ENCODE measurements at places on chromosomes 13 and 19.

DNA sequence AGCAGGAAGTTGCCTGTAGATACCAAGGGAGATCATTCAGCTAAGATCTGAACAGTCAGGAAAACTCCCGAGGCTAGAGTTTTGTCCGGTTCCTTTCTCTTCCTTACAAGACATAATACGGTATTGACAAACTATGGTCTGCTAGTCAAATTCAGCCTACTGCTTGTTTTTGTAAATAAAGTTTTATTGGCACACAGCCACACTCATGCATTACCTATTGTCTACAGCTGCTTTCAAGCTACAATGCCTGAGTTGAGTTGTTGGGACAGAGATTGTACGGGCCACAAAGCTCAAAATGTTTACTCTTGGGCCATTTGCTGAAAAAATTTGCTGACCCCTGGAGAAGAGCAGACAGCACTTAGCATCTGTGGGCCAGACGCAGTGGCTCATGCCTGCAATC is 2.5 kb downstream of the SLC1A6 start:
- DNase-seq, result no peak

DNA sequence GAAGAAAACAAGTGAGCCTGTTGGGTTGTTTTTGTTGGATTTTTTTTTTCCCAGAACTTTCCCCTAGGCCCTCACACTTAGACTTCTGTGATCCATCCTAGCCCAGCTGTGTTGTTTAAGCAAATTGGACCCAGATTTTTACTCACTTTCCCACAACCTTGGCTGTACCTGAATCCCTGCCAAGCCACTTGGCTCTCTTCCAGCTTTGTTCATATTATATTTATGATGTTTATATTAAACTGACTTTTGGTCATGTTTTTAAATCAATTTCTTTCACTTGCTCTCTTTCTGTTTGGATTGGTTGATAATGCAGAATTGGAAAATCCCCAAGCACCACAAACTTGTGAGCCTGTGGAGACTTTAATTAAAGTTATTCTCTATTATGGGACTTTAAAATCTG is 16.6 kb downstream of the OLFM4 start:
- DNase-seq, result no peak

DNA sequence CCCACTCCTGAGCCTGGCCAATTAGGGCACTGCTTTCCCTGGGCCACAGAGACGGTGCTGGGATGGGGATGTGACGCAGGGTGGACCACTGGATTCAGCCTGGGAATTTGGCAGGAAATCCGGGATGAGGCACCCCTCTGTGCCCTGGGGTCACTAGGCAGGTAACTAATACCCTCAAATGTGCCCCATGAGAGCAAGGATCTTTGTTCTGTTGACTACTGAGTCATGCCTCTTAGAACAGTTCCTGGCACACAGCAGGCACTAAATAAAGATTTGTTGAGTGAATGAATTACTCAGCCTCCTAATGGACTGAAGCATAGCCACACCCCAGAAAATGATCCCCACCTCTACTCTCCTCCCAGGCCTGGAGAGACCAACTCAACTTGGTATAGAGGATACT is 15.9 kb downstream of the OPA3 start:
- DNase-seq, result no peak

DNA sequence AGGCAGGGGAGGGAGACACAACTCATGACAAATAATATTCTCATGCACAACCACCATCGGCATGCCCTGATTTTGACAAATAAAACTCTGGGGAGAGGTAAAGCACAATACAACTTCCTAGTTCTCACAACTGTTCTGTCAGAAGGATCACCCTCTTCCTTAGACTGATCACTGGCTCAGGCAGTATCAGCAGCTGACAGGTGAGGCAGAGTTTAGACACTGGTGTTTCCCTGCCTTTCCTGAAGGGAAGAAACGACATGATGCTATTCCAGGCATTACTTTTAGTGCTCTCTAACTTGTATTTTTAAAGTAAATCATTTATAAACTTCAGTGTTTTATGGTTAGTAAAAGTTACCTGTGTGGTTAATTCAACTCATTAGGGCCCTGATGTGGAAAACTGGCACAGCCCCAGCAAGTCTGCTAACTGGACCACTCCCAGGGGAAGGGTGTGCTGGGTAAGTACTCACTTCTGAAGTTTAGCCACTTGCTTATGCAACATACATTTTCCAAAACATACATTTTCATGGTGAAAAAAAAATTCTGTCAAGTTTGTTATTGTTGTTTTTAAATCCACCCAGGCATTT is 82.8 kb downstream of the CRYL1 start:
- DNase-seq, result no peak

DNA sequence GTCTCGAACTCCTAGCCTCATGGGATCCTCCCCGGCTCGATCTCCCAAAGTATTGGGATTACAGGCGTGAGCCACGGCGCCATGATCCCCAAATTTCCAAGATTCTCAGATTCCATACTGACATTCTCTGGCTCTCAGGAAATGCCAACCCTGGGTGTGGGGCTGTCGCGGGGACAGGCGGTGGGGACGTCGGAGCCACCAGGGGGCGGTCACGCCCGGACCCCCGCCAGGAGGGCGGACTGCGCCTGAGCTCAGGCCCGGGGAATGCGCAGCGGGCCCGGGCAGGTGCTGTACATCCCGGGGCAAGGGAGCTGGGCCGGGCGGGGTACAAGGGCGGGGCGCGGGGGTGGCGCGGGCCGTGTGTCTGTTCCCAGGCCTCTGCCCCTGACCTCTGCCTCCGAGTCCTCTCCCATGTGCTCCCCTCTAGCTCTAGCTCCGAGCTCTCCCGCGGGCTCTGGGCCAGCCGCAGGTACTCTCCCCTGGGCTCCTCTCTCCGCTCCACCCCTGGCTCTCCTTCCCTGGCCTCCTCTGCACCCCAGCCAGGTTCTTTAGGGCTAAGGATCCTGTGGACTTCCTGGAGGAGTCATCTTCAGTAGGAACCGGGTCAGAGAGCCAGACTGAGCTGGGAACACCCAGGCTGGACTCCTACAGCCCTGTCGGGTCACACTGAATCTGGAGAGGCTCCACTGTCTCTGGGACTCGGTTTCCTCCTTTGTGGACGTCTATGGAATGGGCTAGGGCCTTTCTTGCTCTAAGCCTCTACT is 2.4 kb downstream of the PPP1R13L start:
- no peak for DNase-seq

DNA sequence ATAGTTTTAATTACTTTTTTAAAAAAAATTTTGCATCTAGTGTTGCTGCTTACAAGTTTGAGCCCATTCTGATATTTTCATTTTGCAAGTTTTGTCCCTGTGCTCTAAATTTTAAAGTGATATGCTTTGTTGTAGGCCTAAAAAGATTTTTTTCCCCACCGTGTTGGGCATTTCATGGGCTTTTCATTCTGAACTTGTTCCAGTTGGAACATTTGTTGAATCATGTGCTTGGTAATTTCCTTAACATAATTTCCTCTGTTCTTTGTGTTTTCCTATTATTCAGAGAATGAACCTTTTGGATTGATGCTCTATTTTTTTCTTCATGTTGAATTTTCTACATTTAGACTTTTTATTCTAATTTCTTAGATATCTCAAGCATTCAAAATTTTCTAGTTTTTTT is 206.4 kb upstream of the SPRY2 start:
- DNase-seq, result no peak

- DNase-seq, result no peak
Measured at GRCh38 chr13:42354241-42355091, 82.5 kb downstream of the AKAP11 start.

DNA sequence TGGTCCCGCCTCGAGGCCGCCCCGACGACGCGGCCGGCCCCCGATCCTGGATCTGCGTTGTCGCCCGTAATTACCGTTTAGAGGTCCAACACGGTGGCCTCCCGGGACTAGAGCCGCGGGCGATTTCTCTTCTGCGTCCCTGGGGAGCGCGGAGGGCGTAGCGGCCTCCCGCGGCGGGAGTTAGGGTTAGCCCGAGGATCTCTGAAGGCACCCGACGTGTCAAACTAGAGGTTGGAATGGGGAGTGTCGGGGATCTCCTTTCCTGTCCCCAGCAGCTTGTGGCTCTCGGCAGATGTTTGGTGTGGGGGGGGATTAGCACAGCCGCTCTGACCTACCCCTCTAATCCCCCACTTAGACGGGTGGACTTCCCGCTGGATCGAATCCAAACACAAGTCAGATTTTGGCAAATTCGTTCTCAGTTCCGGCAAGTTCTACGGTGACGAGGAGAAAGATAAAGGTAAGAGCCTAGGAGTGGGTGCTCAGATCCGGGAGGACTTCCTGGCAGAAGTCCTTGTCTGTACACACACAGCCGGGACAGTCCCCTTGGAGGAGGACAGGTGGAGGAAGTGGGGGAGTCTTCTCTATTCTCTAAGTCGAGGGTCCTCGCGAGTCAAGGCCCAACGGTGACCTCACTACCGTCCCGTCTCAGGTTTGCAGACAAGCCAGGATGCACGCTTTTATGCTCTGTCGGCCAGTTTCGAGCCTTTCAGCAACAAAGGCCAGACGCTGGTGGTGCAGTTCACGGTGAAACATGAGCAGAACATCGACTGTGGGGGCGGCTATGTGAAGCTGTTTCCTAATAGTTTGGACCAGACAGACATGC is 581 bp downstream of the CALR start:
- DNase-seq, result no peak

- no peak for DNase-seq
Measured at GRCh38 chr19:2557093-2557440, 81.1 kb downstream of the GADD45B start.

DNA sequence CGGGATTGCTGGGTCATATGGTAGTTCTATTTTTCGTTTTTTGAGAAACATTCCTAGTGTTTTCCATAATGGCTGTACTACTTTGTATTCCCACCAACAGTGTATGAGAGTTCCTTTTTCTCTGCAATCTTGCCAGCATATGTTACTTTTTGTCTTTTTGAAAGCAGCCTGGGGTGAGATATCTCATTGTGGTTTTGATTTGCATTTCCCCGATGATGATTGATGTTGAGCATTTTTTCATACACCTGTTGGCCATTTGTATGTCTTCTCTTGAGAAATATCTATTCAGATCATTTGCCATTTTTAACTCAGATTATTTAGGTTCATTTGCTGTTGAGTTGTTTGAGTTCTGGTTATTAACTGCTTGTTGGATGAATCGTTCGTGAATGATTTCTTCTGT is 18.5 kb upstream of the ATP12A start:
- DNase-seq, result no peak

DNA sequence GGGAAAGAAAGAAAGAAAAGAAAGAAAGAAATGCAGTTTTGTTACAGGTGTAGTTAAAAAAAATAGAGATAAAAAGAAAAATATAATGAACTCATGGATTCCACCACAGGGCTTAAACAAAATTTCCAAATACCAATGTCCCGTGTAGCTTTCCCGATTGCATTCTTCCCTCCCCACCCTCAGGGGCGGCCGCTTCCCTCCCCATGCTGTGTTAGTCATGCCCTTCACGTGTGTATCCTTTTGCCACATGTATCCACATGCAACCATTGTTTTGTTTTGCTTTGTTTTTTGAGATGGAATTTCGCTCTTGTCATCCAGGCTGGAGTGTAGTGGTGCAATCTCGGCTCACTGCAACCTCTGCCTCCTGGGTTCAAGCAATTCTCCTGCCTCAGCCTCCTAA is 3.6 kb upstream of the KMT5C start:
- no peak for DNase-seq

DNA sequence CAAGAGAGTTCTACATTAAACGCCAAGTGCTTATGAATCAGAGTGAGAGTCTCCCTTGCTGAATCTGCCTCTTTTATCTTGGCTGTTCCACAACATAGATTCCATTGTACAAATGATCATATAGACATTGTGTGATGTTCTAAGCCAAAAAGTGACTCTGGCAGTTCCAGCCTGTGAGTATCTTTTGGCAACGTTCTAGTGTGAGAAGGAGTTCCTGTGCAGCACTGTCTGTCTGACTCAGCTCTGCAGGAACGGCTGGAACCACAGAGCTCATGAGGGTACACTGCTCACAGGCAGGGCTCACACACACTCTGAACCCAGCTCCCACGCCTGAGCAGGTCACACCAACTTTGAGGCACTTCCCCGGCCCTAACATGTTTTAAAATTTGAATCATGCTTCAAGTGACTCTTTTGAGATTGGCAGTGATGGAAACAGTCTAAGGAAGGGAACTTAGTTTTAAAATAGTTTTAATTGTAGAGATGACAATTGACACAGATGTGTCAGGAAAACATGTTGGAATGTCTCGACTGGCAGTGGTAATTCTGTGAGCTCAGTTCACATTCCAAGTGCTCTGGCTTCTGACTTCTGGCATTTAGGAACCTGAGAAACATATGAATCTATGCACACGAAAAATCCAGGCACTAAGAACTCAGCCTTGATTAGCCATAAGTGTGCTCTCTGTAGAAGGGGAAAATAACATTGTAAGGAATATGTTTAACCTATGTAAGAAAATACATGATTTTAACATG is 272.0 kb downstream of the UQCRFS1 start:
- DNase-seq, result no peak

- peak; percentile 49 for DNase-seq
Measured at GRCh38 chr19:41691268-41691970, 3.3 kb upstream of the CEACAM7 start.

GRCh38 chr19:58366585-58367430 is 4.3 kb upstream of the ZNF497 start:
- no peak for DNase-seq

GRCh38 chr19:1503089-1503924 is 9.5 kb downstream of the ADAMTSL5 start:
- DNase-seq, result peak; percentile 68

GRCh38 chr13:36212789-36213188 is 1.6 kb downstream of the SOHLH2 start:
- DNase-seq, result peak; percentile 18

- DNase-seq, result peak; percentile 88
Measured at GRCh38 chr19:6516659-6517291, 14.1 kb upstream of the TNFSF9 start.

- DNase-seq, result no peak
Measured at GRCh38 chr13:86974995-86975328, 696.2 kb upstream of the SLITRK5 start.

GRCh38 chr19:56594446-56594782 is 688 bp upstream of the ZNF71 start:
- no peak for DNase-seq

- DNase-seq, result no peak
Measured at GRCh38 chr19:3404324-3405260, 38.2 kb downstream of the NFIC start.

- DNase-seq, result no peak
Measured at GRCh38 chr19:8135946-8136618, 13.3 kb downstream of the FBN3 start.

DNA sequence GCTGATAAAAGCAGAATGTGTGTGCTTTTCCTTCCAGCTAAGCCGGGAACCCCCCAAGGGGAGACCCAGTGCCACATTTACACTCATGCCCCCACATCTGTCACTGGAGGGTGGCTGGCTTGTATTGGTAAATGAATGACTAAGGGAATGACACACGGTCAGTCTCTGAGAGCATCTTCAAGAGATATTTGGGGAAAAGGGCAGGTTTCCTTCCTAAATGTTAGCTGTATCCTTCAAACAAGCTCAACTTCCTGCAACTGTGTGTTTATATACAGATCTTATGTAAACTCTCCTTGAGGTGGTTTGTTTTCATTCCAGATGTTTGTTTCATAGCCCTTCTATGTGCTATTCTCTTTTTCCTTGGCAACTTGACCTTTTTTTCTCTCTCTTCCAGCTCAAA is 192.6 kb downstream of the COL4A1 start:
- DNase-seq, result no peak

- DNase-seq, result no peak
Measured at GRCh38 chr19:41376998-41377365, 649 bp downstream of the TMEM91 start.

All from OCI-M1 (cell line).